T-cell (primary cell): ENCODE measurements at places on chromosomes 2 and 18.

DNA sequence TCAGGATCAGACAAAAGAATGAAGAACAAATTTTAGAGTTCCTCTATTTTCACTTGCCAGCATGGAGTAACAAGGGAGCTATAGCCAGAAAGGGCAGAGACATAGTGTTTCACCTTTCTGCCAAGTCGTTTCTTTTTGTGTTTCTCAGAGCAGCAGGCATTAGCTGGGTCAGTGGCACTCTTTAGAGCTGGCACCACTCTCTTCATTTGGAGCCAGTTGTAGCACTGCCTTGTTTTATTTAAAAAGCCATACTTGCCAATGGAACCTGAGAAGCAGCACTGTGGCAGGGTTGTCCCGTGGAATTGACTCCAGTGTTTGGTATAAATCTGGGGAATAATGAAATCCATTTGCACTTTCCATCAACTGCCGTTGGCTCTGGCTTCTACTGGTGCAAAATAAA is 64.0 kb downstream of the LRRTM4 start:
- no peak for DNase-seq
- no peak overlapping the region for H3K27ac ChIP-seq
- no peaks in the 10 kb centered on the region for H3K27me3 ChIP-seq
- no peaks in the 10 kb centered on the region for H3K4me1 ChIP-seq
- no peak overlapping the region for H3K4me3 ChIP-seq
- no peaks in the 10 kb centered on the region for H3K36me3 ChIP-seq

DNA sequence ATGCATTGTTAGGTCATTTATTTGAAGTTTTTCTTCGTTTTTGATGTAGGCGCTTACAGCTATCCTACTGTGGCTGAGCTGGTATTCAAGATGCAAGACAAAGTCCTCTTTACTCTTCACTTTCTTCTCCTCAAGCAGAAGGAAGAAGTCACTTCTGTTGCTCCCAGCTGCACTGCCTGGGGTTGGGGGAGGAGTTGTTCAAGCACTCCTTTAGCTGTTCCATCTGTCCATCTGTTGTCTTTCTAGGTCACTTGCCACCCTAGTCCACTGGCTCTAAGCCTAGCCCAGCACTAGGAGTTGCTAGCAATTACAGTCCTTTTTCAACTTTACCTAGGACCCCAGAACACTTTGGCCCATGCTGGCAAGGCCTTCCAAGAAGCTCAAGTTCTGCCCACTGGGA is 200.6 kb upstream of the RBMS1 start:
- DNase-seq, result no peak
- no peaks in the 10 kb centered on the region for H3K36me3 ChIP-seq
- H3K27me3 ChIP-seq, result no peaks in the 10 kb centered on the region
- no peak overlapping the region for H3K27ac ChIP-seq
- H3K4me1 ChIP-seq, result no peaks in the 10 kb centered on the region

GRCh38 chr2:195364015-195364965 is 292.7 kb upstream of the SLC39A10 start:
- H3K4me3 ChIP-seq, result no peak overlapping the region
- H3K27me3 ChIP-seq, result no peaks in the 10 kb centered on the region
- DNase-seq, result no peak
- H3K27ac ChIP-seq, result no peak overlapping the region
- H3K36me3 ChIP-seq, result no peaks in the 10 kb centered on the region

GRCh38 chr2:18623782-18624181 is 34.4 kb upstream of the NT5C1B start:
- H3K27me3 ChIP-seq, result no peaks in the 10 kb centered on the region
- DNase-seq, result no peak
- no peak overlapping the region for H3K4me3 ChIP-seq
- no peaks in the 10 kb centered on the region for H3K4me1 ChIP-seq

- H3K27ac ChIP-seq, result no peak overlapping the region
- no peak for DNase-seq
- H3K36me3 ChIP-seq, result no peaks in the 10 kb centered on the region
- peaks cover 9% of the 10 kb centered on the region for H3K27me3 ChIP-seq
- H3K4me3 ChIP-seq, result no peak overlapping the region
- H3K4me1 ChIP-seq, result no peaks in the 10 kb centered on the region
Observed at GRCh38 chr2:236875906-236876505, 209.7 kb upstream of the COPS8 start.

GRCh38 chr2:96964221-96964905 is 22.0 kb downstream of the FAM178B start:
- H3K36me3 ChIP-seq, result no peaks in the 10 kb centered on the region
- H3K4me3 ChIP-seq, result no peak overlapping the region

- no peaks in the 10 kb centered on the region for H3K27me3 ChIP-seq
- H3K4me3 ChIP-seq, result no peak overlapping the region
- H3K4me1 ChIP-seq, result no peaks in the 10 kb centered on the region
- no peak for DNase-seq
Observed at GRCh38 chr2:88561646-88562388, 65.4 kb downstream of the EIF2AK3 start.

GRCh38 chr2:205290299-205290698 is 392.0 kb upstream of the NRP2 start:
- H3K36me3 ChIP-seq, result no peaks in the 10 kb centered on the region
- H3K27ac ChIP-seq, result no peak overlapping the region
- no peak for DNase-seq
- H3K4me1 ChIP-seq, result no peaks in the 10 kb centered on the region
- H3K4me3 ChIP-seq, result no peak overlapping the region

- no peaks in the 10 kb centered on the region for H3K4me1 ChIP-seq
- no peaks in the 10 kb centered on the region for H3K27me3 ChIP-seq
- no peaks in the 10 kb centered on the region for H3K36me3 ChIP-seq
- H3K4me3 ChIP-seq, result no peak overlapping the region
Observed at GRCh38 chr18:1999387-1999786, 571.9 kb downstream of the METTL4 start.

- H3K4me1 ChIP-seq, result no peaks in the 10 kb centered on the region
- no peak overlapping the region for H3K4me3 ChIP-seq
- no peaks in the 10 kb centered on the region for H3K27me3 ChIP-seq
- DNase-seq, result no peak
- H3K36me3 ChIP-seq, result no peaks in the 10 kb centered on the region
Observed at GRCh38 chr2:107602801-107603200, 223.9 kb upstream of the RGPD4 start.

GRCh38 chr2:157329524-157329923 is 3.9 kb upstream of the ERMN start:
- H3K27me3 ChIP-seq, result no peaks in the 10 kb centered on the region
- no peaks in the 10 kb centered on the region for H3K36me3 ChIP-seq
- no peak overlapping the region for H3K27ac ChIP-seq
- peaks cover 37% of the 10 kb centered on the region for H3K4me1 ChIP-seq
- H3K4me3 ChIP-seq, result no peak overlapping the region

DNA sequence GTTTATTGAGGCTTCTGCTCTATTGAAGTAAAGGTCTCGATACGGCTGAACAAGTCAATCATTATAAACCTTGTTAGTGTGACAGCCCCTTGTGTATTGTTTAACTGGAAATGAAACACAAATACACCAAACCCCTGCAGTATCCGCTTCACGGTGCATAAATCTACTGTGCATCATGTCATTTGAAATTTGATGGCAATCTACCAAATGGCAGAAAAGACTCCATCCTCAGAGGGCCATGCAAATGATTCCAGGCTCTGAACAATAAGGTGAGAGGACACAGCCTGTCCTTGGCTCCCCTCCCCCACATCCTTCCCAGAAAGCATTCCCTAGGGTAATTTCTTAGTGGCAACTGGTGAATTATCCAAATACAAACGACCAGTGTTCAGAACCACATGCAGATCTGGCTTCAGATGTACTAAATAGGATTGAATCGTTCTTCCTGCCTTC is 80.6 kb downstream of the ADCYAP1 start:
- no peaks in the 10 kb centered on the region for H3K4me1 ChIP-seq
- H3K36me3 ChIP-seq, result no peaks in the 10 kb centered on the region
- no peak for DNase-seq
- H3K4me3 ChIP-seq, result no peak overlapping the region
- H3K27ac ChIP-seq, result no peak overlapping the region

GRCh38 chr2:38957972-38958371 is 68.3 kb downstream of the ARHGEF33 start:
- no peak overlapping the region for H3K27ac ChIP-seq
- H3K4me3 ChIP-seq, result no peak overlapping the region
- H3K4me1 ChIP-seq, result peaks cover 13% of the 10 kb centered on the region
- DNase-seq, result no peak
- no peaks in the 10 kb centered on the region for H3K36me3 ChIP-seq

- H3K27ac ChIP-seq, result no peak overlapping the region
- H3K4me1 ChIP-seq, result no peaks in the 10 kb centered on the region
- no peaks in the 10 kb centered on the region for H3K27me3 ChIP-seq
- H3K4me3 ChIP-seq, result no peak overlapping the region
- no peak for DNase-seq
- no peaks in the 10 kb centered on the region for H3K36me3 ChIP-seq
Observed at GRCh38 chr2:222709191-222709891, 37.9 kb downstream of the MOGAT1 start.

- no peak overlapping the region for H3K27ac ChIP-seq
- no peaks in the 10 kb centered on the region for H3K27me3 ChIP-seq
- no peaks in the 10 kb centered on the region for H3K36me3 ChIP-seq
Observed at GRCh38 chr18:74788657-74789056, 191.0 kb downstream of the ZNF407 start.

DNA sequence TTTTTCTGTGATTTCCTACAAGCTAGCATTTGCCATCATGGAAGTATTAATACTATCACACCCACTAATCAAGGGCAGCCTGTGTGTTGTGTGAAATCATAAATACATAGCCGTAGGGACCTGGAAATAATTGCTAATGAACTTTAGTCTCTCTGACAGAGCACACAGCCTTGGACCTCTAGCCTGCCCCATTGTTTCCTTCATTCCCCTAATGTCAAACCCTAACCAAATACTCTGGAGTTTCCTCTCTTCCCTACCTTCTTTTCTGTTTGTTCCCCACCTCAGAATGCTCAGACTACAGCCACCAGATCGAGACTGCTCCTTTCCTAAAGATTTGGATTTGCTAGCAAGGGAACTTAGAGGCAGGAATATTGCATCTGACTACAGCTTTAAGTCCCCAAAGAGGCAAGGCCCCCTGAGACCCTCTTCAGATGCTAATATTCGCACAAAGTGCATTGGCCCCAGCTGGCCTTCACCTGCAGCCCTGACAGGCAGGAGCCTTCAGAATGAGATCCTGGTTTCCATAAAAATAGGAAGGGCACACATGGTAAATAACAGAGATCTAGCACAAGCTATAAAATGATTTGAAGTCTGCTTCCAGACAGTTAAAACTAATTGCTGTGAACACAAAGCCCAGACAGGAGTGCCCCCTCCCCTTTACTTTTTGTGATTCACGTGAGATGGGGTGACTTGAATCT is 279.2 kb upstream of the DCC start:
- H3K27ac ChIP-seq, result no peak overlapping the region
- no peaks in the 10 kb centered on the region for H3K4me1 ChIP-seq
- H3K4me3 ChIP-seq, result no peak overlapping the region
- H3K36me3 ChIP-seq, result no peaks in the 10 kb centered on the region
- H3K27me3 ChIP-seq, result no peaks in the 10 kb centered on the region

DNA sequence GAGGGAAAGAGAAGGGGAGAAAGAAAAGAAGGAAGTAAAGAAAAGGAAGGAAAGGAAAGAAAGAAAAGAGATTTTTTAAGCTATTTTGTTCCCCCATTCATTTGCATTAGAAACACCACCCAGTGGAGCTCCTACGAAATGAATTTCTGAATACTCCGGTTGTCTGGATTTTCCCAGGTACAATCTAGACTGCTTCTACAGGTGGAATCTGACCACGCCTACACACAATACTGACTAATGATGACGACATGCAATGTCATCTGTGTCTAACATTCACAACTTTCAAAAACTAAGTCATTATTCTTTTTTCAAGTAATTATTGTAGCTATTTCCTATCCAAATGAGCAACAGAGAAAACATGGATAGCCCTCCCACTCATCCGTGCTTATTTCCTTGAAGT is 121.7 kb downstream of the ZNF516 start:
- peaks cover 3% of the 10 kb centered on the region for H3K27me3 ChIP-seq
- DNase-seq, result no peak
- no peak overlapping the region for H3K4me3 ChIP-seq
- H3K27ac ChIP-seq, result no peak overlapping the region

DNA sequence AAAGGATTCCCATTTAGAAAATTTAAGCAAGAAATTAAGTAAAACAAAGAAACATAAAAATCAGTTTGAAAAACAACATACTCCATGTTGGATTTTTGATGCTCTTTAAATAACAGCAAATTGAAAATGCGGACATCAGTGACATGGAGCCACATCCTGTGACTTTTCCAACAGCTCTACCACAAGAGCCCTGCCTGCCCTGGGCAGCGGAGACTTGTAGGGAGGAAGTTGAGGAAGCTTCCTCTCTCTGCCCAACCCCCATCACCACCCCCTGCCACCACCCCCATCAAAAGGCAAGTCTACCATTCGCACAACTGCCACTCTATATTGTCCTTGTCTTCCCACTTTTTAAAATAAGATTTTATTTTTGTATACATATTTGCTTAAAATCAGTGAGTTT is 32.8 kb upstream of the DAPL1 start:
- no peak overlapping the region for H3K4me3 ChIP-seq
- no peak overlapping the region for H3K27ac ChIP-seq
- H3K4me1 ChIP-seq, result no peaks in the 10 kb centered on the region
- H3K27me3 ChIP-seq, result peaks cover 4% of the 10 kb centered on the region
